ENCODE measurements at places on chromosomes 1 and 21. TPM values are rescaled to one million over a fixed set of nuclear protein-coding genes. Genes with fewer than 3 reads are reported as not detected.

TRIM63 gene
- total RNA-seq: not detected

ACTA1 gene
- not detected for total RNA-seq

DYRK3 gene
- total RNA-seq: 17.9 TPM

OR2M3 gene
- not detected for total RNA-seq

RAD54L gene
- total RNA-seq: not detected

NFASC gene
- 44.0 TPM for total RNA-seq

SPRR1B gene
- not detected for total RNA-seq

FCRL1 gene
- not detected for total RNA-seq

PLXNA2 gene
- total RNA-seq: 33.0 TPM

PKLR gene
- not detected for total RNA-seq

PTPN7 gene
- total RNA-seq: not detected

IVL gene
- not detected for total RNA-seq

TFF2 gene
- not detected for total RNA-seq

RNF223 gene
- total RNA-seq: not detected

RPRD2 gene
- 13.7 TPM for total RNA-seq

SAMSN1 gene
- total RNA-seq: 6.1 TPM

All from ascending aorta (tissue), 2 donors.